A549 treated with Mapracorat at 1 μM for 4 hours (cell line): ENCODE measurements at places on chromosomes 4 and X. TPM values are rescaled to one million over a fixed set of nuclear protein-coding genes. Genes with fewer than 3 reads are reported as not detected.

Gene RBM47
- total RNA-seq: 19.2 to 24.7 TPM (median 23.5 TPM) in 5 replicates

Gene DGKK
- not detected in 5 replicates for total RNA-seq

Gene PRRG1
- total RNA-seq: 4.0 to 7.0 TPM (median 5.8 TPM) in 5 replicates

Gene FHIP1A
- total RNA-seq: 0.07 to 0.84 TPM (median 0.13 TPM) in 5 replicates

Gene UGT8
- 0.07 to 0.15 TPM (median 0.13 TPM) in 5 replicates for total RNA-seq

Gene ZCCHC13
- total RNA-seq: not detected in 5 replicates

Gene SUPT20HL1
- not detected in 5 replicates for total RNA-seq

Gene TIGD2
- total RNA-seq: 4.6 to 6.0 TPM (median 5.2 TPM) in 5 replicates

Gene SEC31A
- 78.3 to 87.2 TPM (median 81.0 TPM) in 5 replicates for total RNA-seq

Gene DCHS2
- total RNA-seq: 0.02 to 0.09 TPM in 2 of 5 replicates, not detected in the others

Gene LONRF3
- total RNA-seq: 2.5 to 3.9 TPM (median 3.3 TPM) in 5 replicates

Gene UGT2B10
- 0.15 TPM in 1 of 5 replicates, not detected in the others for total RNA-seq

Gene FAM47E
- 0.06 to 0.16 TPM (median 0.07 TPM) in 3 of 5 replicates, not detected in the others for total RNA-seq
